Effector memory CD8-positive, alpha-beta T cell (primary cell): ENCODE measurements at places on chromosomes 2 and 18.
A peak's percentile ranks its signal among the peaks of the same experiment; 100 is the strongest.

- H3K27ac ChIP-seq, result no peak overlapping the region
- H3K4me1 ChIP-seq, result no peaks in the 10 kb centered on the region
- no peaks in the 10 kb centered on the region for H3K27me3 ChIP-seq
- no peaks in the 10 kb centered on the region for H3K36me3 ChIP-seq
These were observed 10.5 kb upstream of the IKZF2 start for GRCh38 chr2:213161759-213162515.

DNA sequence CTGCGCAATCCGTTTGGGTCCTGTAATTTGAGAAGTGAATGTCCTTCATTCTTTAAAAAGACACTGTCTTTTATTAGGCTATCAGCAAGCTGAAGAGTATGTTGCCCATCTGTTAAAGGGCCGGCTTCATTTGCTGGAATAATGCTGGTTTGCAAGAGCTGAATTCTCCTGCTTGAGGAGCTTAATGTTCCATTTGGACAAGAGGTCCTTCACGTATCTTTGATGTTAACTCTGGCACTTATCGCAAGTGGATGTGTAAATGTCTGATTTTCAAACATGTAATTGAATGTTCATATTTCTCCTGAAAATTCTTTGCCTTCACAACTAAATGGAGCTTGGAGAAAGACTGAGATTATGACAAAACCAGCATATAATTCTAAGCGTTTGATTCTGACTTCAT, 280.8 kb upstream of the NRP2 start:
- no peaks in the 10 kb centered on the region for H3K27me3 ChIP-seq
- no peak overlapping the region for H3K4me3 ChIP-seq
- no peaks in the 10 kb centered on the region for H3K36me3 ChIP-seq
- DNase-seq, result no peak

DNA sequence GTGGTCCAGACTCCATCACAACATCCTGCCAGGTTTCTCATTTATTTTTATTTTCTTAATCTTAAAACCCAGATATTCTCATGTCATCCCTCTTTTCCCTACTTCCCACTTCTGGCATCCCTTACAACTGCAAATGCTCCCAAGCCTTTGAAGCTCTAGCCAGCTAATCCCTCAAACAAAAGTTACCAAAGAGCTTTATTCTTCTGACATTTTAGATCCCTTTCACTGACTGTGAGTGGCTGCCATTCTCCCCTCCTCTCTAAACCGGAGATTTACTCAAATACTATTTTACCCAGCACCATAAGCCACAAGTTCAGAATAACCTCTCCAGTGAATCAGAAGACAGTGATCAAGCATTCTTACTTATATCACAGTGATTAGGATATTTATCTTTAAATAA, 569.0 kb upstream of the SYT4 start:
- no peak overlapping the region for H3K27ac ChIP-seq
- H3K4me3 ChIP-seq, result no peak overlapping the region
- H3K36me3 ChIP-seq, result no peaks in the 10 kb centered on the region
- no peaks in the 10 kb centered on the region for H3K4me1 ChIP-seq
- no peaks in the 10 kb centered on the region for H3K27me3 ChIP-seq
- no peak for DNase-seq

DNA sequence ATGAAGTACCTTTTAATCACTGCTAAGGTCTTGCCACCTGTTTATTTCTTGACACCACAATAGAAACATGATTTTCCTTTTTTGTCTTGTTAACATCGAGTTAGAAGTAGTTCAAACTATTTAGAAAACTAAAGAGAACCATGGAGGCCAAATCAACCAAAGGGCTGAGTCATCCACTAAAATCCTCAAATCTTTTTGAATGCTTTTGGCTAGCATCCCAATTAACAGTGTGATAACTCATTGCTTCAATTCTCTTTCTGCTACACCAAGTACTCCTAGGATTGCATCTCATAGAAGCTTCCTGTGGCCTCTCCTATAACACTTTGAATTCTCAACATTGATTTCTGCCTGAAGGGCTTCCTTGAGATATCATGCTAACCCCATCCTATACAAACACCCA, 159.9 kb upstream of the MMADHC start:
- H3K4me3 ChIP-seq, result no peak overlapping the region
- H3K27ac ChIP-seq, result no peak overlapping the region
- DNase-seq, result no peak
- no peaks in the 10 kb centered on the region for H3K4me1 ChIP-seq
- H3K27me3 ChIP-seq, result no peaks in the 10 kb centered on the region

DNA sequence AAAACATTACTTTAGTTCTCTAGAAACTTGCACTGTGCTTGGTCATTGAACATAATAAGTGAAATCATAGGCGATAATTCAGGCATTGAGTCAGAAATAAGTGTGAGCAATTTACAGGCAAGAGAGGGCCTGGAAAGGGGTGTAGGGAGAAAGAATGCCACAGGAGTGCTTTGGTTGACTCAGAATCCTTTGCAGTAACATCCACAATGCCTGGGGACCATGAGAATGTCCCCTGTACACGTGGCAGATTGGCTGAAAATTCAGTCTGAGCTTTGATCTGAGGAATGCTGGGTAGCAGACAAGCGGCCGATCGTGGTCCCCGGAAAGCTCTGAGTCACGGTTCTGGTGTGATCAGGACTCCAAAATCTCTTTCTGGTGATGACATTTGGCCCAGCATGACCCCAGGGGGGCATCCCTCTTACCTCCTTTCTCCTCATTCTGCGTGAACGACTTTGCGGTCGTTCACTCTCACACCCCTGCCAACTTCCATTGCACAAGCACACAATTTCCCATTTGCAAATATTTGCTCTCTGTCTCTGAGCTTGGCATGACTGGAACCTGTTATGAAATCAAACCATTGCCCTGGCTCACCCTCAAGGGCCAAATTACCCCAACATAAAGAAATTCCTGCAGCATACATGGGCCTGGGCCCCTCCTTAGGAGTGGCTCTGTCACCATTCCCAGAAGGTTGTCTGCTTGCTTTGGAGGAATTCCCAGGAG, 305.0 kb upstream of the EPAS1 start:
- no peaks in the 10 kb centered on the region for H3K27me3 ChIP-seq
- H3K27ac ChIP-seq, result no peak overlapping the region
- peaks cover 2% of the 10 kb centered on the region for H3K4me1 ChIP-seq
- DNase-seq, result no peak
- no peaks in the 10 kb centered on the region for H3K36me3 ChIP-seq

- H3K36me3 ChIP-seq, result peaks cover 4% of the 10 kb centered on the region
- peak overlapping the region; percentile 59 for H3K27ac ChIP-seq
- peaks cover 66% of the 10 kb centered on the region for H3K27me3 ChIP-seq
- no peak overlapping the region for H3K4me3 ChIP-seq
- no peak for DNase-seq
- H3K4me1 ChIP-seq, result peaks cover 4% of the 10 kb centered on the region
These were observed 35.0 kb downstream of the CYP27C1 start for GRCh38 chr2:127185093-127185492.

GRCh38 chr18:32158108-32158624, 31.7 kb upstream of the MEP1B start:
- no peak overlapping the region for H3K27ac ChIP-seq
- peaks cover 6% of the 10 kb centered on the region for H3K4me1 ChIP-seq
- H3K4me3 ChIP-seq, result peak overlapping the region; percentile 60
- H3K27me3 ChIP-seq, result peaks cover 4% of the 10 kb centered on the region
- H3K36me3 ChIP-seq, result peaks cover 2% of the 10 kb centered on the region
- DNase-seq, result peak; percentile 62

DNA sequence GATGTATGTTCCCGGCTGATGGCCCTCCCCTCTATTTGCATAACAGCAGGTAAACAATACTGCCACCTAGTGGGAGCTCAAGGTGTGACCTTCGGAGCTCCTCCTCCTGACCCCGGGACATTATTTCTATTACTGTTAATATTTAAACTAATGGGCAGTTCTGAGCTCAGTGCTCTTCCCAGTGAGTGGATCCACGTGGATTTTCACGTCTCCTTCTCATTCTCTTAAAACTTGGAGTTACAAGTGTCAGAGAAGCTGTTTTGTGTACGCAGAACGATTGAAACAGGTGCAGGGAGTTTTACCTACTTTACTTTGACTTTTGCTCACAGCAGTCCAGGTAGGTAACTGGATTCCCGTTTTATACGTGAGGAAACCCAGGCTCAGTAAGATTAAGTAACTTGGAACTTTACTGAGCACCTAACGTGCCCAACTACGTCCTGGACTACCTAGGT, 127.3 kb downstream of the PRKCE start:
- no peak overlapping the region for H3K27ac ChIP-seq
- H3K27me3 ChIP-seq, result no peaks in the 10 kb centered on the region
- DNase-seq, result peak; percentile 76
- no peak overlapping the region for H3K4me3 ChIP-seq

GRCh38 chr2:120267348-120267747, 14.7 kb downstream of the RALB start:
- H3K36me3 ChIP-seq, result no peaks in the 10 kb centered on the region
- H3K27me3 ChIP-seq, result no peaks in the 10 kb centered on the region
- peaks cover 29% of the 10 kb centered on the region for H3K4me1 ChIP-seq
- no peak overlapping the region for H3K4me3 ChIP-seq

DNA sequence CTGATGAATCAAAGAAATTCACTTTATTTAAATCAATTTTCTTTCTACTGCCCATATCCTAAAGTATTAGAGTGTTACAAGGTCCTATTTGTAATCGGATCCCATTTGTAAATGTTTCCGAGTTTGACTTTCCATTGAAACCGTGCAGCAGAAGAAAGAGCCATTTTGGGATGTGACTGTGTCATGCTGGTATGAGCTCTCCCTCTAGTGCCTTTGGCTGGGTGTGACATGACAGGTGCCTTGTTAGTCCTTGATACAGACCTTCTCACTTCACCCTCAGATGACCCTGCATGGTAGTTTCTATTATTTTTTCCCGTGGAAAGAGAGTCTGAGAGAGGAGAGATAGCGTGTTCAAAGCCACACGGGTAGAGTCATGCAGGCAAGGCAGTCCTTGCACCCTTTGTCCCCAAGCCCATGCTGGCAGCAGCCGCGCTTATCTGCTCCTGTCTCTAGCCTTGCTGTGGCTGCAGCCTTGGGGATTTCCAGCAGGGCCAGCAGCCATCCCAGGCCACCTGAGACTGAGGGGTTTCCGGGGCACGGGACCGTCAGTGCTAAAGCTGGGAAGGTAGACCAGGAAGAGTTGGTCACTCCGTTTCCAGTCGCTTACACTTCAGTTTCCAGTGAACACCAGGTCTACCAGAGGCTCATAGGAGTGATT, 21.4 kb downstream of the CHMP1B start:
- DNase-seq, result peak; percentile 3
- no peak overlapping the region for H3K4me3 ChIP-seq
- H3K27ac ChIP-seq, result no peak overlapping the region
- H3K4me1 ChIP-seq, result peaks cover 4% of the 10 kb centered on the region
- no peaks in the 10 kb centered on the region for H3K36me3 ChIP-seq
- H3K27me3 ChIP-seq, result no peaks in the 10 kb centered on the region

- peaks cover 14% of the 10 kb centered on the region for H3K27me3 ChIP-seq
- H3K4me3 ChIP-seq, result no peak overlapping the region
- no peaks in the 10 kb centered on the region for H3K36me3 ChIP-seq
- peaks cover 1% of the 10 kb centered on the region for H3K4me1 ChIP-seq
These were observed 388.6 kb upstream of the TNP1 start for GRCh38 chr2:217248312-217248935.

- H3K36me3 ChIP-seq, result no peaks in the 10 kb centered on the region
- H3K27ac ChIP-seq, result no peak overlapping the region
- DNase-seq, result no peak
- no peaks in the 10 kb centered on the region for H3K4me1 ChIP-seq
- no peaks in the 10 kb centered on the region for H3K27me3 ChIP-seq
- no peak overlapping the region for H3K4me3 ChIP-seq
These were observed 71.5 kb upstream of the PSME4 start for GRCh38 chr2:54042341-54042740.

GRCh38 chr2:17814601-17815000, 1.7 kb upstream of the MSGN1 start:
- no peaks in the 10 kb centered on the region for H3K4me1 ChIP-seq
- H3K36me3 ChIP-seq, result no peaks in the 10 kb centered on the region
- peaks cover 36% of the 10 kb centered on the region for H3K27me3 ChIP-seq
- no peak overlapping the region for H3K4me3 ChIP-seq
- no peak for DNase-seq
- no peak overlapping the region for H3K27ac ChIP-seq

GRCh38 chr2:43251171-43251731, 24.8 kb upstream of the ZFP36L2 start:
- no peak overlapping the region for H3K27ac ChIP-seq
- no peaks in the 10 kb centered on the region for H3K36me3 ChIP-seq
- DNase-seq, result no peak
- peaks cover 4% of the 10 kb centered on the region for H3K4me1 ChIP-seq
- no peaks in the 10 kb centered on the region for H3K27me3 ChIP-seq
